WTC11 (cell line): ENCODE measurements at places on chromosomes 5 and 9. TPM values are rescaled to one million over a fixed set of nuclear protein-coding genes. Genes with fewer than 3 reads are reported as not detected.
A peak's percentile ranks its signal among the peaks of the same experiment; 100 is the strongest.

GRCh38 chr9:27192291-27192960 is 83.4 kb downstream of the TEK start:
- DNase-seq: no peak

DNA sequence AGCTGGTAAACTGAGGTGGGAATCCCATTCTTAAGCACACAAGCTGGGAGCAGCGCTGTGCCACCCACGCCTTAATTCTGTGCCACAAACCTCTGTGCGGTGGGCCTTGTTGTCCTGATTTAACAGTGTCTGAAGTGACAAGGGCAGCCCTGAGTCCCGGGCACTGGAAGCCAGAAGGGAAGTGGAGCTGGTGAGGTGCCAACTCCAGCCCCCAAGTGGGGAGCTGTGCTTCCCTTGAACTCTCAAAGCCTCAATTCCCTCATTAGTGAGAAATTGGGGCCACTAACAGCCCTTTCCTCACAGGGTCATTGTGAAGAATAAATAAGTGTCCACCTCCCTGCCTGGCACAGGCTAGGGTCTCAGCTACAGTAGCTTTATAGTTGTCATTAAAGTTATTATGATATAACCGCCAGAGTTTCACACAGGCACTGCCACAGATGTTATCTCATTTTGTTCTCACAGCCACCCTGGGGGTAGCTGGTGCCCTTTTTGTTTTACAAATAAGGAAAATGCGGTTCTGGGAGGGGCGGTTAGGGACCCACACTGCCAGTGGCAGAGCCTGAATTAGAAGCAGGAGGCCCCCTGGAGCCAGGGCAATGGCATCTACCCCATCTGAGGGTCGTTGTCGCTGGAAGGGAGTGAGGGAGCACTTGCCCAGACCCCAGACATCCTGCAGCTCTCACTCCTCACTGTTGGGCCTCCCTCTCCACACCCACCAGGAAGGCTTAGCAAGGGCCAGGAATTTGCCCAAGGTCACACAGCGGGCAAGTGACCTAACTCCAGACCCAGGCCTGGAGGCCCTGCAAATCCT is 2.1 kb upstream of the TLX3 start:
- DNase-seq: peak; percentile 61

GRCh38 chr9:16825331-16825725 is 45.1 kb downstream of the BNC2 start:
- DNase-seq: no peak

The SPEF2 gene
- total RNA-seq: 0.15 to 0.92 TPM (median 0.64 TPM) in 3 replicates

GRCh38 chr9:127451858-127452656 is 747 bp downstream of the LRSAM1 start:
- peak; percentile 41 for DNase-seq

GRCh38 chr9:111766066-111766465 is 28.7 kb downstream of the SHOC1 start:
- DNase-seq: no peak

DNA sequence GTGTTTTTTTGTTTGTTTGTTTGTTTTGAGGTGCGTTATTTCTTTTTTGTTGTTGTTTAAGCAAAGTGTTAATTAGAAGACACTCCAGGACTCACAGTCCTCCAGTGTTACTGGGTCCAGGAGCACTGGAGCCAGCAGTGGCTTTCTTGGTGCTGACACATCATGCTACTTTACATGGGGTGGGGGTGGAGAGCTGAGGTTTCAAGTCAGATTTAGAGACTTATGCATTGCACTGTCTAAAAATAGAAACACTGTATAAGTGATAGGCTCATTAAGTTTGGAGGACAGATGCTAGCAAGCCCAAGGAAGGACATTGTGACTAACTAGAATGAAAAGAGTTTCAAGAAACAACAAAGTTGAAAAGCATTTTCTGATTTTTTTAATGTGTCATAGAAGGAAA is 2209.2 kb downstream of the MAT2B start:
- DNase-seq: no peak

The ELAVL2 gene
- 22.8 to 35.9 TPM (median 26.7 TPM) in 3 replicates for total RNA-seq

The NSG2 gene
- total RNA-seq: 0.14 TPM in 1 of 3 replicates, not detected in the others

GRCh38 chr5:139415221-139415861 is 11.5 kb upstream of the SPATA24 start:
- no peak for DNase-seq

The SPACA9 gene
- 0.48 to 1.8 TPM (median 1.5 TPM) in 3 replicates for total RNA-seq

GRCh38 chr5:39948867-39949468 is 524.2 kb upstream of the DAB2 start:
- DNase-seq: peak; percentile 14

GRCh38 chr9:1938675-1939170 is 76.4 kb upstream of the SMARCA2 start:
- DNase-seq: no peak

The SPATA9 gene
- not detected in 3 replicates for total RNA-seq

- DNase-seq: no peak
Measured at GRCh38 chr9:120645760-120646159, 65.8 kb upstream of the CDK5RAP2 start.

The DDX4 gene
- 0.23 to 0.32 TPM in 2 of 3 replicates, not detected in the other for total RNA-seq

The RFESD gene
- 2.7 to 5.7 TPM (median 4.5 TPM) in 3 replicates for total RNA-seq

GRCh38 chr5:148986636-148987035 is 76.2 kb downstream of the SH3TC2 start:
- DNase-seq: no peak

GRCh38 chr5:156515803-156516360 is 188.9 kb downstream of the SGCD start:
- peak; percentile 22 for DNase-seq

DNA sequence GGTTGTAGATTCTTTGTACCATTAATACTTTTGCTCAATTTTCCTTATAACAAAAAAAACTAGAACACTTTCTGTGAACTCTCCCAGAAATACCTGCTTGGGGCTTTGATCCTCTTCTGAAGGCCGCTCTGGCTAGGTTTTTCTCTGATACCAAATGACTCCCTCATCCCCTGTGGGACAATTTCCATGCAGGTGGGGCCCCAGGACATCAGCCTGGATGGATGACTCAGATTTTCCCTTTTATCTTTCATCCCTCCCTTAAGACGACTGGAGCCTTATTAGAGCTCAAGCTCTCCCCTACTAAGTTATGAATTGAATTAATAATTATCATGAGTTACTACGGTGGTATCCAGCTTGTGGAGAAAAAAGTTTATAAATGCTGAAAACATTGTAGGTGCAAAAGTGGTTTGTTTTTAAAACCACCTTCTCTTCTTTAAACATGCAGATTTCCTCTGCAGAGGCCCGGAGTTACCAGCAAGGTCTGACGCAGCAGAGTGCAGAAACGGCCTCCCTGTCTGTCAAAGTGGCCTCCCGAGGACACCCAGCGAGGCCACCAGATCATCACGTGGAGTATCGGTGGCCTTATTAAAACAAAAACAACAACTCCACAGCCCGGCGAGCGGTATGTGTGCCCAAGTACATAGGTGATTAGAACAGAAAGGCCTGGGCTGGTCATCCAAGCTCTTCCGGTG is 50.8 kb upstream of the IRX4 start:
- no peak for DNase-seq

GRCh38 chr5:78758169-78758839 is 109.7 kb upstream of the LHFPL2 start:
- DNase-seq: no peak

DNA sequence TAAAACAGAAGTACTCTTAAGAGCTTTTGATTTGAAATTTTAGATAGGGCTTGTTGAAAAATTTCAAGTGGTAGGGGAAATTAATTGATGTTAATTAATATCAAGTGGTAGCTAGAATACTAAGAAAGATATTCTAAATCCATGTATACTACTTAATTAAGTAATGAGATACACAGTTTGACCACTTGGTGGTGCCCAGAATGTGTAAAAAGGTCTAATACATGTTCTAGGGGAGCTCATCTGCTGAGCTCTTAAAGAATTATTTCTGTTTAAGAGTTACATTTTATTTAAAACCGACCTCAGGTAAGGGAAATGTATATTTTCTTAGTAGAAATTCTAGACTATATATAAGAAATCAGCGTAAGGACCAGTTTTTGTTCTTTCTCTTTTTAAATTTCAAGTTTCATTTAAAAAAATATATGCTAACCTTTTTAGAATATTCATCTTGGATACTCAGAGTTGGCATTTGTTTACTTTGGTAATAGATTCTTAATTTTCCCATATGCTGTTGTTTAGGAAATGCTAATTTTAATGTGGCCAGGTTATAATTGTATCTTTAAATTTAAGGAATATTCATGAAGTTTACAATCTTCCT is 61.5 kb downstream of the LNPEP start:
- no peak for DNase-seq

DNA sequence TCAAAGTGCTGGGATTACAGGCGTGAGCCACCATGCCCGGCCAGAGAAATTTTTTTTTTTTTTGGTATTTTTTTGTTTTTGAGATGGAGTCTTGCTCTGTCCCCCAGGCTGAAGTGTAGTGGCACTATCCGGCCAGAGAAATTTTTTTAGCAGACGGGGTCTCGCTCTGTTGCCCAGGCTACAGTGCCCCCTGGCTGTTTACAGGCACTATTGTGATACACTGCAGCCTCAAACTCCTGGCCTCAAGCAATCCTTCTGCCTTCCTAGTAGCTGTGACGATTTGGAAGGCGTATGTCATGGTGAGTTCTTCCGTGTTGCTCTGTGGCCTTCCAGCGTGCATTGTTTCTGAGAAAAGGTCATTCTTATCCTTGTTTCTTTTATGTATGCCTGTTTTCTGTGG is 47.5 kb downstream of the CNOT6 start:
- DNase-seq: no peak

The CCNI2 gene
- 1.1 to 1.7 TPM (median 1.6 TPM) in 3 replicates for total RNA-seq

- peak; percentile 62 for DNase-seq
Measured at GRCh38 chr5:174581479-174581878, 142.9 kb upstream of the MSX2 start.

The CDH10 gene
- 0.14 to 0.22 TPM in 2 of 3 replicates, not detected in the other for total RNA-seq

GRCh38 chr9:99087462-99087861 is 17.5 kb upstream of the TGFBR1 start:
- DNase-seq: no peak

- DNase-seq: peak; percentile 52
Measured at GRCh38 chr9:130266236-130267098, 907 bp downstream of the HMCN2 start.

GRCh38 chr5:171221916-171222315 is 87.1 kb upstream of the TLX3 start:
- DNase-seq: no peak
